ENCODE measurements at places on chromosomes 12 and 14.
A peak's percentile ranks its signal among the peaks of the same experiment; 100 is the strongest.

DNA sequence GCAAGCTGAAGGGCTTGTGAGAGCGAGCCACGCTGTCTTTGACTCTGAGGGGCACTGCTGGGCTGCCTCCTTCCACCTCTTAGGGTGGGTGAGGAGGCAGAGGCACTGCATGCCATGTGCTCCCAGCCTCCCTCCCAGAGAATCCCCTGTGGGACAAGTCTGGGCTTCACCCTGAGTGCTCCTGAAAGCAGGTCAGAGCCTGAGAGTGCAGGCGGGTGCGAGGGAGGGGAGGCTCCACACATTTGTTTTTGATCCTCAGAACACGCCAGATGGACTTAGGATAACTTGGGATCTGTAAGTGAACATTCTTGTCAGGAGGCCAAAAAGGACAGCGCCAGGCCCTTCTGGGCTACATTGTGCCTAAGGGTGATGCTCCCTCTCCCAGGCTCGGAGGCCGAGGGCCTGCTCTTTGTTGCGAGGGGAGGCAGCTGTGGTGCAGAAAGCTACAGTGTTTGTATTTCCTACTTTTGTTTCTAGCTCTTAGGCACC, 155.4 kb downstream of the TMX1 start:
- no peak for DNase-seq
- H3K36me3 ChIP-seq = no peaks in the 10 kb centered on the region
- H3K4me3 ChIP-seq = no peak overlapping the region

DNA sequence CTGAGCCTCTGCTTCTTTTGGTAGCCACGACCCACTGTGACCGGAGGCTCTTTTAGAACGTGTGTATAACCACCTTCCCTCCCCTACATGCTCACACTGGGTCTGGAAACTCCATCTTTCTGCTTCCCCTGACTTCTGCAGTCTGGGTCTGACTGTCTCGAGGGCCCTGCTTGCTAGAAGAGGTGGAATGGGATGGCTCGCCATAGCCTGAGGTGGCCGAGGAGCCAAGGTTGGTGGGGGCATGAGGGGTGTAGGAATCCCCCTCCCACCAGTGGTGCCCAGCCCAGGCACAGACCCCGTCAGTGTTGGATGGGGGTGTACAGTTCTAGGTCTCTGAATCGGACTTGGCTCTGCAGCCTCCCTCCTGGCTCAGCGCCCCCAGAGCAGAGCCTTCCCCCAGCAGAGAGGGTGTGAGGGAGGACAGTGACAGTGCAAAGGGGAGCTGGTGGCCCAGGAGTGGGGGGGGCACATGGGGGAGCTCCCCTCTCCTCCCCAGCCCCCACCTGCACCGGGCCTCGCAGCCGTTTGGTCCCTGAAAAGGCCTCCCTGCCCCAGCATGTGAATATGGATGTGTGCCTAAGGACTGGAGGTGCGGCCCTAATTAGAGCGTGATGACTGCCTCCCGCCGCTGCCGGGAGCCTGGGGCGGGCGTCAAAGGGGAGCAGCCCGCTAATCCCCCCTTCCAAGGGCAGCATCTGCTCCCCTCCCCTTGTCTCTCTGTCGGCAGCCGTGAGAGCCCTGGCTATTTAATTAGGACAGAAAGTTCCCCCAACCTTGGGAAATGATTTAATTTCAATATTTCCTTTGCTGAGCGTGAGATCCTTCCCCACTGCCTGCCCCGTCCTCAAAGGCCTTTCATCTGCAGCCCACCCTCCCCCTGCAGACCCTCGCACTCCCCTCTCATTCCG, 196.2 kb upstream of the C14orf180 start:
- no peak overlapping the region for H3K27ac ChIP-seq
- DNase-seq = peak; percentile 44
- H3K4me3 ChIP-seq = no peak overlapping the region
- no peaks in the 10 kb centered on the region for H3K27me3 ChIP-seq

DNA sequence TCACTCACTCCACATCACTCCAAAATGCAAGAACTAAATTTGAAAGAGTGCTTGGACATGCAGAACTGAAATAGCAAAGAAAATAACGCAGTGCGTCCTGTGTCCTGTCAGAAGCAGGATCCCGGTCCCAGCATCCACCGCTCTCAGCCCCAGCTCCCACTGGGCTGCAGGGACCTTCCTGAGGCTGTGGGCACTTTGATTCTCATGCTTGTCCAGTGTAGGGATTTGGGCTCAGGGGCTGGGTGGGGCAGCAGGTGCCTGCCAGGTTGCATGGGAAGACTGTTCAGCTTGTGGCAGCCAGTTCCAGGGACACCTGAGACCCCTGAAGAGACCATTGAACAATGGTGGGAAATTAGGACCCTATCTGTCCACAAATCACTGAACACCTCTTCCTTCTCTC, 140.0 kb upstream of the FKBP4 start:
- no peaks in the 10 kb centered on the region for H3K36me3 ChIP-seq
- H3K27me3 ChIP-seq = peaks cover 4% of the 10 kb centered on the region
- H3K27ac ChIP-seq = no peak overlapping the region
- H3K4me1 ChIP-seq = no peaks in the 10 kb centered on the region
- no peak overlapping the region for H3K4me3 ChIP-seq

- H3K36me3 ChIP-seq = no peaks in the 10 kb centered on the region
- H3K4me3 ChIP-seq = no peak overlapping the region
- peaks cover 17% of the 10 kb centered on the region for H3K4me1 ChIP-seq
- no peaks in the 10 kb centered on the region for H3K27me3 ChIP-seq
- peak overlapping the region; percentile 23 for H3K27ac ChIP-seq
- no peak for DNase-seq
Measured at GRCh38 chr14:55356913-55357312, 54.7 kb downstream of the ATG14 start.

DNA sequence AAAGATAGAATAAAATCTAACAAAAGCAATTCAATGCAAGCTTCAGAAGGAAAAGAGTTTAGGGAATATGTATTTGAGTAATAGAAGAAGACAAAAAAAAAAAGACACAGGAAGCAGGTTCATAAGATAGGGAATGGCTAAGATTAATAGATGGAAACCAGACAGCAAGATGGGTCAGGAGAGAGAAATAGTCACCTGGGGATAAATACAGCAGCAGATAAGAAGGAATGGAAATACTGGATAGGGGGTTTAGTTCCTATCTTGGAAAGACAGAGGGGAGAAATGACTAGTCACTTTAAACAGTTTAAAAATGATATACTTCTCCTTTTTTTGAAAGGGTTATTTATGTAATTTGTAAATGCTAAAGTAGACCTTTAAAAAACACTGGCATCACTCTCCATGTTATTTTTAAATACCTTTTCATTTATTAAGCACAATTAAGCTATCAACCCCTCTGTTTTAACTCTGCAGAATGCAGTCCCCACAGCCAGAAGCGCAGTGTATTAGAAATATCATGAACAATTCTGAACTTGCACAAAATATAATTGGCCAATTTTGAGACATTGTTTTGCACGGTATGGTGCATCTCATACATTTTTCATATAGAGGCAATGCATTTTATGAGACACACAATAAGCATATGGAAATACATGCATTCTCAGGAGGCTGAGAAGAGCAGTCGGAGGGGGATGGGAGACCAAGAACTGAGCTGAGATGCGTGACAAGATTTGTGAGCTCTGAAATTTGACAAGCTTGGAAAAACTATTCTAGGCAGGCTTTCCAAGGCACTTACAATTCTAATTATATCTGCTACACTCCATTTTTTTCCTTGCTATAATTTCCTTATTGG, 303.4 kb upstream of the PRICKLE1 start:
- no peaks in the 10 kb centered on the region for H3K27me3 ChIP-seq
- no peaks in the 10 kb centered on the region for H3K4me1 ChIP-seq
- H3K36me3 ChIP-seq = no peaks in the 10 kb centered on the region
- H3K27ac ChIP-seq = no peak overlapping the region
- no peak overlapping the region for H3K4me3 ChIP-seq

DNA sequence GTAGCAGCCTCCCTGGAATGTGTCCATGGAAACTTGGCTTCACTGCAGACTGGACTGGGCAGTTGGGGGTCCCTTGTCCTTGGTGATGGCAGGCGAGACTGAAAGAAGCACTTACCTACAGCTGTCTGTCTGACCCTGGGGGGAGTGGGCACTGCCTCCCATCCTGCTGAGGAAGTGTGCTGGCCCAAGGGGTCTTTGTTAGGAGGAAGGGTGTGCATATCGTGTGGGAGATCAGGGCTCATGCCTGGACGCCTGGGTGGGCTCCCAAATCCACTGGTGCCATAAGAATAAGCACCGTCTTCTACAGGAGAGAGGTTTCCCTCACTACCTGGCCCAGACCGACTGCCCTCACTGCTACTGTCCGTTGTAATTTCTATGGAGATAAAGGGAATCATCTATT, 81.4 kb downstream of the PIWIL1 start:
- no peaks in the 10 kb centered on the region for H3K4me1 ChIP-seq
- no peak overlapping the region for H3K27ac ChIP-seq
- H3K27me3 ChIP-seq = peaks cover 5% of the 10 kb centered on the region
- no peaks in the 10 kb centered on the region for H3K36me3 ChIP-seq
- no peak overlapping the region for H3K4me3 ChIP-seq

DNA sequence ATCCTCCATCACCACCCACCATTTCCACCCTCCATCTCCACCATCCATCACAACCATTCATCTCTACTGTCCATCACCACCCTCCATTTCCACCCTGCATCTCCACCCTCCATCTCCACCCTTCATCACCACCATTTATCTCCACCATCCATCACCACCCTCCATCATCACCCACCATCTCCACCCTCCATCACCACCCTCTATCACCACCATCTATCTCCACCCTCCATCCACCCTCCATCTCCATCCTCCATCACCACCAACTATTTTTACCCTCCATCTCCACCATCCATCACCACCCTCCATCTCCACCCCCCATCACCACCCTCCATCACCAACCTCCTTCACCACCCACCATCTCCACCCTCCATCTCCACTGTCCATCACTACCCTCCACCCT, 4.7 kb upstream of the CEP170B start:
- no peaks in the 10 kb centered on the region for H3K36me3 ChIP-seq
- H3K27me3 ChIP-seq = peaks cover 5% of the 10 kb centered on the region
- H3K27ac ChIP-seq = no peak overlapping the region
- no peak for DNase-seq

Measured in natural killer cell treated with Interleukin-12 subunit alpha and Interleukin-12 subunit beta and Interleukin-15 and Interleukin-18, amount 100 ng/mL, for 72 hours (primary cell).